ENCODE measurements at places on chromosomes 4 and X.
A peak's percentile ranks its signal among the peaks of the same experiment; 100 is the strongest.

GRCh38 chrX:77404419-77404818, 42.8 kb upstream of the FGF16 start:
- no peak for DNase-seq

DNA sequence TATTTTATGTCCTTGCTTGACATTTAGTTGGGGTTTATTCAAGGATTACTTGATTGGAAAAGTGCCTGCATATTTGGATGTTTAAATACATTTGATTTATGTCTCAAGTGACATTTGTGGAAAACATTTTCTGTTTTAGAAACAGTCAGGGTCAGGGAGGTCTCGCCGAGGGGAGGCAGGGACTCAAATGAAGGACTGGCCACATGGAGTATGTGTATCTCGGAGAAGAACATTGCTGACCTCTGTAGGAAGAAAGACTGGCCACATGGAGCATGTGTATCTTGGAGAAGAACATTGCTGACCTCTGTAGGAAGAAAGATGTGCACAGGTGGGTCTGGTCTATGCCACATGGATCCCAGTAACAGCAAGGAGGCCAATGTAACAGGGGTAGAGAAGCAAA, 233.6 kb downstream of the TRIML1 start:
- DNase-seq: no peak

- DNase-seq: no peak
These were observed 58.7 kb downstream of the METTL14 start for GRCh38 chr4:118743867-118744266.

GRCh38 chr4:184664445-184665210, 15.1 kb downstream of the PRIMPOL start:
- DNase-seq: no peak

DNA sequence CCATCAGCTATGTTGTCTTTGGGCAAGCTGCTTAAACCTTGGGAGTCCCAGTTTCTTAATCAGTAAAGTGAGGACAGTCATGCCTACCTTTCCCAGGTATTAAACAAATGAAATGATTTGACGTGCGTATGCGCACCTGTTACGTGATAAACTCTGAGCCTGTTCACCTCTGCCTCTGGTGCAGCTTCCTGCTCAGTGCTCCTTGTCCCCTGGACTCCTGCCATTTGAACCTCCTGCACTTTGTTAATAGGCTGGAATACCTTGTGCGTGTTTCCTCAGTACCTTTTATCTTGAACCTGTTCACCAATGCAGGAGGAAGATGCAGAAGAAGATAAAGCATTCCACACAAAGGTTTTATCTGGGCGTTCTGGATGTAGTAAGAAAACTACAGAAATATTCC, 211.9 kb downstream of the CEP135 start:
- DNase-seq: no peak

DNA sequence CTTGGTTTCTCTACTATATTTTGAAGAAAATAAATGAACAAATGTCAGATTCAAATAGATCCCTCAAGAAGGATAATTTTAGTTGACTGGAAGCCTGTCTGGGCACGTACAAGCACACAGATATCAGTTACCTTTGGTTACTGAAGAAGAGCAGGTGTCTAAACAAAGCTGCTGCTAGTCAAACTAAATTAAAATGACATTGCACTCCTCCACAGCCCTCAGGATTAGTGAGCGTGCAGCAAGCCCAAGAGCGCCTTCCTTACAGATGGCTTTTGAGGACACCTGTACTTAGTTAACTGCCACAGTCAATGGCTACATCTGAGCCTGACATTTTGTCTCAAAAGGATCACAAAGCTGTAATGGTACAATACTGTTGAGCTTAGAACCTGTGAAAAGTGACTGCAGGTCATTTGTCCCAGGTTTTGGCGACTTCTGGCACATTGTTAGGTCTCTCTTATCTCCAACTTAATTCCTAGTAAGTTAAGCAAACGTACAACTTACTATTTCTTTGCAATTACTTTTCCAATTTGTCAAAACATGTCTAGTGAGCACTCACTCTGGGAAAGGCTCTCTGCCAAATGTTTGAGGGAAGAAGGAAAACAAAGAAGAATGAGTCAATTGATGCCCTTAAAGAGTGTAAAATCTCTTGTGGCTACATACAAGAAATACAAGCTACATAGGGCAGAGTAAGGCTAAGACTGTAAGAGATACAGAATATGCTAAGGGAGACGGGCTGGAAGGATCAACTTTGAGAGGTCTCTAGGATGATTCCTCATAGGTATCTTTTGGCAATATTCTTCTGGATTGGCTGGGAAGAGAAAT, 25.6 kb upstream of the DAPP1 start:
- no peak for DNase-seq

DNA sequence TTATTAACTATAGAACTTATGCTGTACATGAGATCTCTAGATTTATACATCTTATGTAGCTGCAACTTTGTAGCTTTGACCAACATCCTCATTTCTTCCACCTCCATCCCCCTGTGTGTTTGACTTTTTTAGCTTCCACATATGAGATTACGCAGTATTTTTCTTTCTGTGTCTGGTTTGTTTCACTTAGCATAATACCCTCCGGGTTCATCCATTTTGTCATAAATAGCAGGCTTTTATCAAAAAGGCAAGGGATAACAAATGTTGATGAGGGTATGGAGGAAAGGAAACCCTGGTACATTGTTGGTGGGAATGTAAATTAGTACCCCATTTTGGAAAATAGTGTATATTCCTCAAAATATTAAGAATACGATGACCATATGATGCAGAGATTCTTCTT, 116.4 kb upstream of the DGKK start:
- DNase-seq: no peak

DNA sequence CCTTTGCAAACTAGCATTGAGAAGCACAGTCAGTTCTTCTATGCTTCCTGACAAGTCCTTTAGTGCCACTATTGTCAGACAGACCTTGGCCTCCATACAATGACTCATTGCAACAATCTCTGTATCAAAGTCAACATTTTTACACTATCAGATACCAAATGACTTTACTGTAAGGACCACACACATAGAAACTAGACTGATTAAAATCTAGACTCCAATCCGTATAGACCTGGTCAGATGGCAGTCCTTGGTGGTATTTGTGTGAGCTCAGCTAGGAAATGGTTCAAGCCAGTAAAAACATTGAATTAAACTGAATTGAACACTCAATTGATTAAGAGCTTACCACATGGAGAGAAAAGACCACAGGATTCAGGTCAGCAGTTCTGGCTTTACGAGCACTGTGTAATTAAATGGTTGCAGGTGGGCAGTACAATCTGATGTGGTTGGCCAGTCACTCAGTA, 549.8 kb upstream of the LCORL start:
- DNase-seq: no peak

DNA sequence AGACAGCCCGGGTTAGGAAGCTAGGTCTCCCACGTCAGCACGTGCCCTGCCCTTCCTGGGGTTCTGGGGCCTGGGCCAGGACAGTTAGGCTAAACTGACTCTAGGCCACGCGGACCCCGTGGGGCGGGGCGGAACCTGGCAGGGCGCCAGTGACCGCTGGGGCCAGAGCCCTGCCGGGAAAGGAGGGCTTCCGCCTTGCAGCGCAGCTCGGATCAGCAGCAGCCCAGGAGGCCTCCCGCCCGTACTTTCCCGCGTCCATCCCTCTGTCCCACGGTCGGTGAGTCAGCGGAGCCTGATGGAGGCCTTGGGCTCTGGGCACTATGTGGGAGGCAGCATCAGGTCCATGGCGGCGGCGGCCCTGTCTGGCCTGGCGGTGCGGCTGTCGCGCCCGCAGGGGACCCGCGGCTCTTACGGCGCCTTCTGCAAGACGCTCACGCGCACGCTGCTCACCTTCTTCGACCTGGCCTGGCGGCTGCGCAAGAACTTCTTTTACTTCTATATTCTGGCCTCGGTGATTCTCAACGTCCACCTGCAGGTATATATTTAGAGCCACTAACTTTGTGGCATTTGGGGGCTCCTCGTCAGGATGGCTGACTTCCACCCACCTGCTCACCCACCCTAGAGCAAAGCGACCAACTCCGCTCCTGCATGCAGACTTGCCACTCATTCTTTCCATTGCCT, at the start of gene SMIM10:
SMIM10 (plus strand) TSS at position 191 of the 681 bp plus-strand sequence; CDS start at position 296, 105 bp downstream.
- DNase-seq: peak; percentile 81

DNA sequence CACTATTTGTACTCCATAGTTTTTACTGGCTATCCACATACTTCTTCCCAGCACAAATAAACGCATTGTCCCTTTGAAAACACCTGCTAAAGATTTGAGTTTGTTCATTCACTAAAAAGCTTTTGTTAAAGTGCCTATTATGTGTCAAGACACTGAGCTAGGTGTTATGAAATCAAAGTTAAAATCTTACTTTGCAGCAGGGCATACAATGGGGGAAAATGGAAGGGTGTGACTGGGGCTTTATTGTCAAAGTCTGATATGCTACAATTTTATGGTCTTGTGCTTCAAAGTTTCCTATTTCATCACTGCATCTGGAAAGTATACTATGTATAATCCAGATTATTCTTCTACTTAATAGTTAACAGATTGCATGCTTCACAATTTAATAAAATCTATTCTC, 128.4 kb downstream of the PPP3CA start:
- no peak for DNase-seq

- DNase-seq: no peak
These were observed 66.7 kb upstream of the PRPS1 start for GRCh38 chrX:107561468-107562215.

GRCh38 chrX:38318606-38319005, 8.7 kb downstream of the RPGR start:
- DNase-seq: no peak

DNA sequence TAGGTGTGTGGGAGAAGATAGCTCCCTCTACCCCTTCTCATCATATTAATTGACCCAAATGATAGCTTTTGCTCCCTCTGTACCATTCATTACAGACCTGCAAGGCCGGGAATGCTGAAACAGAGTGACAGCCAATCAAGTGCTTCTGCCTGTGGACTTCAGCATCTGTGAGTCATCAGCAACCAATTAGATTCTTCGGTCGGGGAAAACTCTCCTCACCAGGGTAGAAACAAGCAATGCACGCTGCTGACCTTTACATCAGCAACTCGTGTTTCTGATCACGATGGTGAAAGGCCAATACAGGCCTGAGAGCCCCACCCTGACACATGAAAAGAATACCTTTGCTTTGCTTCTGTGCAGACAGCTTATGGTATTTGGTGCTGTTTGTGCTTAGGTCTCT, 347.2 kb upstream of the DDX53 start:
- no peak for DNase-seq

- DNase-seq: peak; percentile 85
These were observed at the start of gene TET2 for GRCh38 chr4:105146276-105147015. TET2 (plus strand) TSS chr4:105146876; CDS start chr4:105233943, 87,067 bp downstream.

DNA sequence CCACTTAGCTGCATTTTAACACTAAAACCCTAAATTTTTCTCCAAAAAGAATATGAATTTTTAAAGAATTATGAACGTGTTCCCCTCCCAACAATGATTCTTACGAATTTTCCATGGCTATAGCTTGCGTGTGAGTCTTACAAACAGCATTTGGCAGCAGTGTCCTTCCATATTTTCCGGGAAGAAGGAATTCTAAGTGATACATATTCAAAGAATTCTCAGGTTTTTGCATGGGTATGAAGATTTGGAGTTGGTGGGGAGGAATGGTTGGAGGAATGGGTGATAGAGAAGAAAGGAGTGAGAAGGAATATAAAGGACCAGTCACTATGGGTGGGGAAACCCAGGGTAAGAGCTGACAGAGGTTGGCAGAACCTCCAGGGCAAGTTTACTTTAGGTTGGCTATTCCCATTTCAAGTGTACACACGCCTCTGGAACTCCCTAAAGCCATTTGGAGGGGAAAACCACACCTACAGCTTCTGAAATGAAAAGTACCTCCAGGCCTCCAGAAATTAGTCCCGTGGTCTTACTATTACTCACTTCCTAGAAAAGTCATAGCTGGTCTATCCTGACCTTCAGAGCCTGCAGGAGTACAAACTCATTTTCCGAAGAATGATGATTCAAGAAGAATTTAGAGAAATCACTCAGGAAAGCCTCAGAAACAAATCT, 420.8 kb upstream of the DIPK2B start:
- no peak for DNase-seq

DNA sequence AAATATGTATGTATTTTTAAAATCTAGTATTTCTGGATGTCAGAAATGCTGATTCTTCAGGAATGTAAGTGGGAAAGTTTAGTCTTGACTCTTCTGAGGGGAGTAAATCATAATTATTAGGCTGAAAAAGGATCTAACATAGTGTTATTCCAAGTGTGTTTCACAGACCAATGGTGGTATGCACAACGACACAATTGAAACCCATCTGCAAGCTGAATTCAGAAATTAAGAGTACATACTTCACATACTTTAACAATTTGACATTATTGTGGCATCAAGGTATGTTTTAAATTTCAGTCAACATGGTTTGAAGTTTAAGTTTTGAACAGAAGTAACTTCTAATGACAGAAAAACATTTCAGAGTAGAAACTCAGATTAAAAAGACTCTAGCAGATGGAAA, 236.7 kb downstream of the SLC7A11 start:
- DNase-seq: no peak

DNA sequence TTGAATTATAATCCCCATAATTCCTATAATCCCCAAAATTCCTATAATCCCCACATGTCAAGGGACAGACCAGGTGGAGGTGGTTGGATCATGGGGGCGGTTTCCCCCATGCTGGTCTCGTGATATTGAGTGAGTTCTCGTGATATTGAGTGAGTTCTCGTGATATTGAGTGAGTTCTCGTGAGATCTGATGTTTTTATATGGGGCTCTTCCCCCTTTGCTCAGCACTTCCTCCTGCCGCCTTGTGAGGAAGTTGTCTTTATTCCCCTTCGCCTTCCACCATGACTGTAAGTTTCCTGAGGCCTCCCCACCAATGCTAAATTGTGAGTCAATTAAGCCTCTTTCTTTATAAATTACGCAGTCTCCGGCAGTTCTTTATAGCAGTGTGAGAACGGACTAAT, 36.6 kb upstream of the GPR78 start:
- DNase-seq: no peak

GRCh38 chrX:13015536-13016236, 28.7 kb downstream of the FAM9C start:
- no peak for DNase-seq

DNA sequence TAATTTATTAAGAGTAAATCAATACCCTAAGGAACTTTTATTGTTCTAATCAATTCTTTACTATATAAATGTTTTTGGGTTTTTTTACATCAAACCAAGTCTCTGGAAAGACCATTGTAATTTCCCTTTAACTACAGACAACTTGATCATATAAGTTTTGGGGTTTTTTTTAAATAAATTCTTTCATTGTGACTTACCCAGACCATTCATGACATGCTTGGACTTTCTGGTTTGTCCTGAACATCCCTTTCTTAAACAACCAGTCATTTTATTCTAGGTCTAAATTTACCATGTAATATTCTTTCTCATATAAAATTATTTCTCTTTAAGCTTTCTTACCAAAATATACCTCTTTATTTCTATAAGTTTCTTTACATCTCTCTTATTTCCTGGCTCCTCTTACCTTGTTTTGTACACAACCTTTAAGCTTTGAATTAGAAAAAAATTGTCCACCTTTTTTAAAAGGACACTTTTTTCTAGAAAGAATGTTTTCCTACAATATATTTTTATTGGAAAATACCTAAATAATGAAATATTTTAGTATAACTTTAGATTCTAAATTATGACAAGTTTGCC, 8.4 kb downstream of the CNGA1 start:
- DNase-seq: no peak

GRCh38 chr4:14321723-14322122, 680.6 kb upstream of the CPEB2 start:
- no peak for DNase-seq
